Stomach (tissue), 19 donors: ENCODE measurements at places on chromosomes 7 and 10. TPM values are rescaled to one million over a fixed set of nuclear protein-coding genes. Genes with fewer than 3 reads are reported as not detected.

INMT gene
- 27.2 TPM for total RNA-seq

GRCh38 chr10:45526309-45526905 is 146.2 kb downstream of the ZFAND4 start:
- DNase-seq = no peak

PTPN12 gene
- total RNA-seq = 81.4 TPM

CRYGN gene
- not detected for total RNA-seq

SHTN1 gene
- total RNA-seq = 19.3 TPM

TMEM213 gene
- not detected for total RNA-seq

GRCh38 chr7:98681511-98681910 is 64.4 kb downstream of the NPTX2 start:
- no peak for DNase-seq

GRCh38 chr7:64874562-64875250 is 28.4 kb upstream of the ZNF273 start:
- DNase-seq = peak; percentile 20

GRCh38 chr7:47327346-47327697 is 254.6 kb downstream of the TNS3 start:
- no peak for DNase-seq

DNA sequence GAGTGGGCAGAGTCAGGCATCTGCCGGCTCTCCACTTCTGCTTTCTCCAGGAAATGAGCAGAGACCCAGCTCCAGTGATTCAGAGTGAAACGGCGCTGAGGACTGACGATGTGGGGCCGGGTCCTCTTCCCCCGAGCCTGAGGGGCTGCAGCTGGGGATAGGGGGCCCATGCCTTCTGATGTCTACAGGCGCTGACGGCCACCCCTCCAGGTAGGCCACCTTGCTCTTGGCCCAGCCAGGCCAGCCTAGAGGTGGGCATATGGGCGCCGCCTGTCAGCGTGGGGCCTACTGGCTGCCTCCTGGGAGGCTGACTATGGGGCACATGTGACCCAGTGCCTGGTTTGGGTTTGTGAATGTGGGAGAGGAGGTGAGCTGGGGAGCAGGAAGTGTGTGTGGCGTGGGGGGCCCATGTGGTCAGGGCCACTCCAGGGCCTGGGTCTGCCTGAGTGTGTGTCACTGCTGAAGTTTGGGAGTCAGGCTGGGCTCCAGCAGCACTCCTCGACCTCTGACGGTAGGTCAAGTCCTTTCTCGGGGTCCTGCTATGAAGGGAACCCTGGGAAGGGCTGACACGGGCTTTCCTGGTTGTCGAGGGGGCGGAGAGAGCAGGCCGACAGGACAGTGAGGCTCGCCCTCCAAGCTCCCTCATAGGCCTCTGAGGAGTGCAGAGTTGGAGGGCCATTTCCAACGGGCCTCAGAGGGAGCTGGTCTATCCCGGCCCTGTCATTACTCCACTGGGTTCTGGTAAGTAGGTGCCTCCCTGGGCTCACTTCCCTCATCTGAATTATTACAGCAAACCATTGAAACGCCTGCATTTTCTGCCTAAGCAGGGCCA is at the start of gene WDFY4:
Gene WDFY4, plus strand, starts transcription at position 82 of the 832 bp plus-strand sequence. CDS start 24,860 bp downstream, outside the sequence.
- DNase-seq = no peak

TDRD1 gene
- not detected for total RNA-seq

CYP2C9 gene
- total RNA-seq = 15.1 TPM

GRCh38 chr10:59536167-59537014 is 173.3 kb downstream of the SLC16A9 start:
- no peak for DNase-seq

DNA sequence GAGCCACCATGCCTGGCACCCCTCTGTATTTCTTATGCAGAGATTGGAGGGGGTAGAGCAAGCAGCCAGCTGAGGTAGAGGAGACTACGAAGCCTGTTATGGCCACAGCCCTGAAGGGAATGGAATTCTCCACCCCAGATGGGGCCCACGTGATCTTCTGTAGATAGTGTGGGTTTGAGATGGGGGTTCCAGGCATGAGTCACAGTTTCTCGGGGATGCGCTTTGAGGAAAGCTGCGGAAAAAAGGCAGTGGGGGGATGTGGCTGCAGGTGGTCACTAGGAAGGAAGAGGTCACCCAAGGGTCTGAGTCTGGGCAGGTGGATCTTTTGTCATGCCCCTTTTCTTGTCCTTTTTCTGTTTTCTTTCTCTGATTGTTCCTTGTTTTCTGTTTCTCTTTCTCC is 11.5 kb downstream of the FAM131B start:
- DNase-seq = no peak

EPHA1 gene
- 31.9 TPM for total RNA-seq

DNA sequence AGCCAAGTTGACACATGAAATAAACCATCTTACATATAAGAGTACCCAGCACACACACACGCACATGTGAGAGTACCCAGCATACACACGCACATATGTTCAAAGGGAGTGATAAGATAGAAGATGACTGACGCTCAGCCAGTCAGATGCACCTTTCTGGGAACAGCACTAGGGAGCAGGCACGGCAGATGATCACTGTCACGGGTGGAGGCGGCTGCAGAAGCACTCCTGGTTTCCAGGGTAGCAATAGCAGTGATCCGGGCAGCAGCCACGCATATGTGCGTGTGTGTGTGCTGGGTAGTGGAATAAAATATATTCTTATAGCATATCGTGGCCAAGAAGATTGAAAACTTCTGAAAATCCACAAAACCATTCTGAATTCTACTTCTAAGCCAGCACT is 85.8 kb upstream of the NAMPT start:
- no peak for DNase-seq

- no peak for DNase-seq
Measured at GRCh38 chr7:133822001-133822641, 305.0 kb upstream of the LRGUK start.

DNA sequence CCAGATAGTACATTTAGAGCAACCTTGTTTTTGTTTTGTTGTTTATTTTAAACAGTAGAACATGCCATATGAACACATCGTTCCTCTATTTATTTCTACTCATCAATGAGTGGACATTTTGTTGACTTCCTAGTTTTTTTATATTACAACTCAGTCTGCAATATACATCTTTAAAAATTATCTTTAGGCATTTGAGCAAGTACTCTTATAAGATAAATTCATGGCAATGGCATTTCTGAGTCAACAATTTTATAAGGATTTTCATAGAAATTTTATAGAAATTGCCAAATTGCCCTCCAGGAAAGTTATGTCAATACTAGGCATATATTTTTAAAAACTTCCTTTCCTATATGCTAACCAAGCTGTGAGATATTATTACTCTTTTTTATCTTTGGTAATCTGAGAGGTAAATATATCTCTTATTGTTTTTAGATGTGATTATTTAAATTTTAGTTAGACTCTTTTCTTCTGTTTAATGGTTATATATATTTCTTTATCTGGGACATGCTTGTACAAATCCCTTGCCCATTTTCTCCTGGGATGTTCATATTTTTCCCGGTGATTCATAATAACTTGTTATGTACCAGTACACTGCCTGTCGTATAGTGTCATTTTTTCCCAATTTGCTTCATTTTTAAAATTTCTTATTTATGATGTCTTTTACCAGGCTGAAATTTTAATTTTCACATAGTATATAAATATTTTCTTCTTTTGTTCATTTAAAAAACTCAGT is 50.5 kb downstream of the FZD1 start:
- no peak for DNase-seq

DNA sequence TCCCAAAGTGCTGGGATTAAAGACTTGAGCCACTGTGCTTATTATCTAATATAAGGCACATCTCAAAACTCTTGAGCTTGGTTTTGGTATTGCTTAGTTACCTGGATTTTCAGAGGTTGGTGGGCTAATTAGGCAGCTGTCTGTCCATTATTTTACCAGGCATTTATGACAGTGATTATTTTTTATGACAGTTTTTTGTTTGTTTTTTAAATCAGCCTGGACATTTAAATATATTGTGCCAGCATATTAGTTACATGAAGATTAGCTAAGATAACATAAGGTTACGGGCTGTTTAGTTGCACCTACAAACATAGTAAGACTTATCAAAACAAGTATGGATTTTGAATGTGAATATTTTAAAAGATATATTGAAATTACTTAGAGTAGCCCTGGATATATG is 2.6 kb upstream of the ZRANB1 start:
- DNase-seq = no peak

DNA sequence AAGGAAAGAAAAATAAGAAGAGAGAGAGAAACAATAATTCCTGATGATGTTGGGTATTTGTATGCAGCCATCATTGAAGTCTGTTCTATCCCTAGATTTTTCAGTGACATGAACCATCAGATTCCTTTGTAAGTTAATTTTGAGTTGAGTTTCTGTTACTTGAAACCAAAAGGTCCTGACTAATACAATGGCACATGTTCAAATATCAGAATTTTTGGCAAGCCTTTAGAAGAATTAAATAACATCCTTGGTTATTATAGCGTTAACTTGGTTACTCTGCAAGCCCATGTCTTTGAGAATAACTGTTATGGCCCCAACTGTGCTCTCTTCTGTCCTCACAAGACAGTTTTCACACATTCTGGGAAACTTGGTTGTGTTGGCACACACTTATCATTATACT is 66.5 kb downstream of the SYPL1 start:
- no peak for DNase-seq

ANXA8 gene
- not detected for total RNA-seq

GRCh38 chr7:142685877-142686508 is 63.3 kb upstream of the PRSS1 start:
- no peak for DNase-seq

DNA sequence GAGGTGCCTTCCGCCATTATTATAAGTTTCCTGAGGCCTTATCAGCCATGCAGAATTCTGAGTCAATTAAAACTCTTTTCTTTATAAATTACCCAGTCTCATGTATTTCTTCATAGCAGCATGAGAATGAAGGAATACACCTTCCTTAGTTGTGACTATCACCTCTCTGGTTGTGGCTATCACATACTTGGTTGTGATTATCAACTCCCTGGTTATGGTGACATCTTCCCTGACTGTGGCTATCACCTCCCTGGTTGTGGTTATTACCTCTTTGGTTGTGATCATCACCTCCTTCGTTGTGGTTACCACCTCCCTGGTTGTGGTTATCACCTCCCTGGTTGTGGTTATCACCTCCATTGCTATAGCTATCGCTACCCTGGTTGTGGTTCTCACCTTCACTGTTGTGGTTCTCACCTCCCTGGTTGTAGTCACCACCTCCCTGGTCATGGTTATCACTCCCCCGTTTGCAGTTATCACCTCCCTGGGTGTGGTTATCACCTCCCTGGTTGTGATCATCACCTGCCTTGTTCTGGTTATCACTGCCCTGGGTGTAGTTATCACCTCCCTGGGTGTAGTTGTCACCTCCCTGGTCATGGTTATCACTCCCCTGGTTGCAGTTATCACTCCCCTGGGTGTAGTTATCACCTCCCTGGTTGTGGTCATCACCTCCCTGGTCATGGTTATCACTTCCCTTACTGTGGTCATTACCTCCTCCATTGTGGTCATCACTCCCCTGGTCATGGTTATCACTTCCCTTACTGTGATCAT is 105.9 kb downstream of the GPR26 start:
- DNase-seq = no peak
